ENCODE measurements at places on chromosomes 5 and 9.

DNA sequence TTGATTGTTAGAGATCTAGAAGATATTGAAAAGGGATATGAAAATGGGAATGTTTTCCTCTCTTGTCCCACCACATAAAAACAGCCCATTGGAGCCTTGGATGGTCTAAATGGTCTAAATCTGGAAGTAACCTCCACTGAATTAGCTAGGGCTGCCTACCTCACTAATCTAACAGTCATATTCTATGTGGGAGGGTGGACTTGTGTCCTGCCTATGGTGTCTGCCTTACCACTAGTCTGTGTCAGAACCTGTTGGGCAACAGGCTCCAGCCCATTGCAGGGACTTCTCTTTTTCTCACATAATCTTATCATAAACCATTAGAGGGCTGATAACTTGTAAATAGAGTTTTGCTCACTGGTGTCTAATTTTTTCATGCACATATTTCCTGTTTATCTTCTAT, 548.8 kb upstream of the CDH18 start:
- no peak for DNase-seq

DNA sequence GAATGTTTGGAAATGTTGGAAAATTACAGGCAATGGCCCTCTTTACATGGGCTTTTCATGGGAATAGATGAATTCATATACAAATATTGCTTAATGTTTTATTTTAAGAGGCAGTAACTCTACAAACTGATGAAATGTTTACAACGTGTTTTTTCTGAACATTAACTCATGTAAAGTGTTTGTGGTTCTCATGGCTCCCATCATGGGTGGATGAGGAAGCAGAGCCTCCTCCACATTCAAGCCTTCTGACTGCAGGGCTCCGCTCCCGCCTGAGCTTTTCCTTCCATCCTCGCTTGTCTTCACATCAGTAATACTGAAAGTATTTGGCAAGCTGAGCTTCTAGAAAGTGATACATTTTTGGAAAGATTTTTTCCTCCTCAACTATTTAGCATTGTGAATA, 204.2 kb downstream of the ARHGAP26 start:
- no peak for DNase-seq

DNA sequence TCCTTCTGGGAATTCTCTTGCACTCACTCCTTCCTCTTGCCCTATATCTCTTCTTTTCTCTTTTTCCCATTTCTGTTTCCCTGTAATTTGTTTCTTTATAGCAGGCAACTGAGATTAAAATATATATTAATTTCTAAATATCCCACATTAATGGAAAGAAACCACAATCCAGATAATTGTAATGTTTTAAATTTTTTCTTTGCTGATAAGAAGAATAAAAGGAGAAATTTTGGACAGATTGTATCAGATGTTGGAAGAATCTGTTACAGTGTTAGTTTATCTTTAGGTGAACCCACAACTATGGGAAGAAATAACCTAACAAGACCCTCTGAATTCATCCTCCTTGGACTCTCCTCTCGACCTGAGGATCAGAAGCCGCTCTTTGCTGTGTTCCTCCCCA, at the start of gene OR1L1:
OR1L1 (plus strand) TSS at position 301 of the 400 bp plus-strand sequence; CDS start at position 301, 0 bp downstream.
- DNase-seq, result no peak

DNA sequence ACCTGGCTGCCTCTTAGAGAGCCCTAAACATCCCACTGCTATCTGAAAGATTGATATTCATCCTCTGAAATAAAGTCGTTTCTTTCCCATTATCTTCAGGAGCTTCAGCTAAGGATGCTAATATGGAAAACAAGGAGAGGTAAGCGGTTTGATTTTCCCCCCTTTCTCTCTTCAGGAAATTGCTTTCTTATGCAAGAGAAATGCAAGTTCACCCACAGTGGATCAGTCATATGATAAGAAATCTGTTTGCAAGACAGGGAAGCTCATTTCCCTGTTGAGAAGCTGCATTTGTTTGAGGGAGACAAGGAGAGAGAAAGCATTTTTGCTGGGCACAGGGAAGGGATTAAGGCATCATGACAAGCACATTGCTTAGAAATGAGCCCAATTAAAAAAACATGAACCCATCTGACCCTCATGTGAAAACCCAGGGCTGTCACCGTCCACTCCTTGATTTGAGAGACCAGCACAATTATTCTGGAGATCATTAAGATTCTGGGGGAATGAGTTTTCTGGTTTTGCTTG, 53.7 kb upstream of the BOD1 start:
- no peak for DNase-seq

GRCh38 chr9:129655154-129655553, 10.3 kb upstream of the PRRX2 start:
- DNase-seq, result no peak

GRCh38 chr5:31553863-31554262, 21.8 kb downstream of the C5orf22 start:
- no peak for DNase-seq

DNA sequence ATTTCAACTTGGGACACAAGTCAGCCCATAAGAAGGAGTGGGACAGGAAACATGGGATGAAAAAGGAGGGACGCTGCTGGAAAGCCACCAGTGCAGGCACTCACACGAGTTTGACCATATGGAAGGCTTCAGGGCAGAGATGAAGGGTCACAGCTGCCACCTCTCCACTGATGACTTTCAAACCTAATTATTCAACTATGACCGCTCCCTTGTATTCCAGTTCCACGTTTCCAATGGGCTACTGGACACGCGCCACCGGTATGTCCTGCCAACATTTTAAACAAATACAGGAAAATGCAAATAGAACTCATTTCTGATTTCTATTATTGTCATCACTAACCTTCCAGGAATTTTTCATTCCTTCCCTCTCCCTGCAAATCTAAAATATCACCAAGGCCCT, 134.7 kb downstream of the SLC1A3 start:
- no peak for DNase-seq

DNA sequence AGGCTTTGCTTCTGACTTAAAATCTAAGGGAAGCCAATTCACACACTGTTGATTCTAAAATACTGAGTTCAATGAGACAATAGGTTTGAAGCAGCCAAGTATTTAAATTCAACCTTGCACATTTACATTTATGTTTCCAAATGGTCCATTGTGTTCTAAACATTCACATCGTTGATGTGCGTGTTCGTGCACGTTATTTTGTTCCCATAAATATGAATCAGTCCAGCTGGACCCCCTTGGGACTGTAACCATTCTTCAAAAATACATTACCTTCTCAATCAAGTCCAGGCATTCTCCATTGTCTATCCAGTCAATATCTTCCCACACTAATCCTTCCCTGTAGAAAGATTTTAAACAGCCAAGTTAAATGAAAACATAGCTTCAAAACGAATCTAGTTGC, 146.4 kb upstream of the RETREG1 start:
- no peak for DNase-seq

Data from stimulated activated CD8-positive, alpha-beta memory T cell treated with anti-CD3 and anti-CD28 coated beads, Interleukin-7, amount 100 ng/mL, for 1 hour (primary cell).